ENCODE measurements at places on chromosomes 11 and 22.

DNA sequence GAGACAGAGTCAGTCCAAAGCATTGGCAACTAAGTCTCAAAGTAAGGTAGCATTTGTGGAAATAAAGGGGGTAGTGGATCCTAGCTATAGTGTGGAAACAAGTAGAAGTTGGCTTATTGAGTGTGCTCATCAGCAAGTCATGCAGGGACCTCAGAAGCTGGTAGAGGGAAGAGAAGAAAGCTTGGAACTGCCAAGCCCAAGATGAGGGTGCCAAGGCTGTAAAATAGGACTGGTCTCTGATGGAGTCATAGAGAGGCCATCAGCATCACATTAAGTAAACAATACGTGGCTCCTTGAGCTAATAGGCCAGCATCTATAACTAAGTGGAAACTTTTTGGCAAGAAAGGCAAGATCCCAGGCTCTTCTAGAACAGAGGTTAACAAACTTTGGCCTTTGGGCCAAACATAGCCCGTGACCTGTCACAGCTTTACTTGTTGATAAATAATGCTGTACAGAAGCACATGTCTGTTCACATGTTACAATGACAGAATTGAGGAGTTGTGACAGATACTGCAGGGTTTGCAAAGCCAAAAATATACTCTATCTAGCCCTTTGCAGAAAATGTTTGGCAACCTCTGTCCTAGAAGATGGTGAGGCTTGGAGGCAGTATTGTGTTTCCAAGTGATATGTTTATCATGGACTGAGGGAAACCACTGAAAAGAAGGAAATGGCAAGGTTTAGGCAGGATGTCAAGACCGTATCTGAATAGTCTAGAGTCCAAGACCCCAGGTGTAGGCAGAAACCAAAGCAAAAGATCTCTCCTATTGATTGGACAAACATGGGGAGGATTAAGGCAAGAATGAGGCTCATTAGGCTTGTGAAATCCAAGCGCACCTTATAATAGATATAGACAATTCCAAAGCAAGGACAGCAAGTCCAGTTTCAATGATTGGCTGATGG lies 62.5 kb upstream of the CD44 start:
- no peak for DNase-seq

DNA sequence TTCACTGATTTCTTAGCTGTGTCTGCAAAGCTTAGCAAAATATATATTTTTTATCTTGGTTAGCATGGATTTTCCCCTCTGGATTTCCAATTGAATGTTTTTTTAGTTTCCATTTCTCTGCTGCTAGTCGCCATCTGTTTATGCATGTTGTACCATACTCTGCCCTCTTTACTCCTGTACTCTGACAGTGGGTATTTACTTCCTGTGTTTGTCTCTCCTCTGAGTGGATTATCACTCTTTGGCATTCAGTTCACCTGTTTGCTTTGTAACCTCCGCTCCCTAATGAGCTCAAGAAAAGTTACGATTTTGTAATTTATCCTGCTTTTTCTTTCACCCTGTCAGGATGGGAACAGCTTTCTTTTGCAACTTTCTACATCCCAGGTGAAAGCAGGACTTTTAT lies 59.1 kb downstream of the PDHX start:
- DNase-seq, result no peak

GRCh38 chr11:62144641-62145255 lies 20.9 kb downstream of the INCENP start:
- DNase-seq, result no peak

- DNase-seq, result no peak
Observed at GRCh38 chr11:116421529-116422185, 351.1 kb downstream of the BUD13 start.

DNA sequence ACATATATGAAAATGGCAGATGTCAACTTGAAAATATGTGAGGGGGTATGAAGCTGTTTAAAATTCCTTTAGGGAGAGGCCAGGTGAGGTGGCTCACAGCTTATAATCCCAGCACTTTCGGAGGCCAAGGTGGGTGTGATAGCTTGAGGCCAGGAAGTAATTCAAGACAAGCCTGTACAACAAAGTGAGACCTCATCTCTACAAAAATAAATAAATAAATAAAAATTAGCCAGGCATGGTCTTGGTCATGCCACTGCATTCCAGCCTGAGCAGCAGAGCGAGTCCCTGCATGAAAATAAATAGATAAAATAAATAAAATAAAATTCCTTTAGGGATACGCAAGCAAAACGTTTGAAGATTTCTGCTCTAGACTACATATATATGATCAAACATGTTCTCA lies 38.1 kb upstream of the FAM181B start:
- no peak for DNase-seq

DNA sequence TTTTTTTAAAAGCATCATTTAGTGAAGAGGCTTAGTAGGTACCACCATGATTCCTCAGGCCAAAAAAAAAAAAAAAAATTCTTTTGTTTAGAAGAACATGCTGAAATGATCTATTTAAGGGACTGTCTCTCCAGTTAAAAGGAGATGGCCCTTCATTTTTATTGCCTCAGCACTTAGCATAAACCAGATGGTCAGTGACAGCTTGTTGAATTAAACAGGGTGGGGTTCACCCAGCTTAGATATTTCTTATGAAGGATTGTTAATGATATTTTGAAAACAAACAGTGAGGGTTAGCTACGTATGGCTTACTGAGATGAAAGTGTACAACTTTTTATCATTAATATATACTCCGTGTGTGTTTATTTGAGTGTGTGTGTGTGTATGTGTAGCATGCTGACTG lies 203.7 kb downstream of the FAM181B start:
- no peak for DNase-seq

- DNase-seq, result no peak
Observed at GRCh38 chr22:26409719-26410335, 19.2 kb upstream of the ASPHD2 start.

DNA sequence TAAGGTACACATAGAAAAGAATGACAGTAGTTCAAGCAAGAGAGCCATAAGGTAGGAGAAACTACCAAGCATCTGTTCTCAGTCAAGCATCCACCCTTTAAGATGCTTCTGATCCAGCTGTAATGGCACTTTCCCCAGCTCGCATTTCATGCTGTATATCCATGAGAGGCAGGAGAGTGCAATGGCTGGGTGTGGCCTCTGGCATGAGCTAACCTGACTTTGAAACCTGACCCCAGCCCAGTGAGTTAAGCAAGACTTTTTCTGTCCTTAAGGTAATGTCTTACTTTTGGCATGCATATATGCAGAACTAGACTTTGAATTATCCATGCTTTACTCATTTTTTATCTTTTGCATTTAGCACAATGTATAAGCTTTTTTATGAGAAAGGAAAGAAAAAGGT lies 79.8 kb upstream of the CNTN5 start:
- DNase-seq, result no peak

- DNase-seq, result no peak
Observed at GRCh38 chr11:102874852-102875251, at the start of gene MMP12. MMP12 (minus strand) TSS chr11:102874982; CDS start chr11:102874937, 45 bp downstream.

DNA sequence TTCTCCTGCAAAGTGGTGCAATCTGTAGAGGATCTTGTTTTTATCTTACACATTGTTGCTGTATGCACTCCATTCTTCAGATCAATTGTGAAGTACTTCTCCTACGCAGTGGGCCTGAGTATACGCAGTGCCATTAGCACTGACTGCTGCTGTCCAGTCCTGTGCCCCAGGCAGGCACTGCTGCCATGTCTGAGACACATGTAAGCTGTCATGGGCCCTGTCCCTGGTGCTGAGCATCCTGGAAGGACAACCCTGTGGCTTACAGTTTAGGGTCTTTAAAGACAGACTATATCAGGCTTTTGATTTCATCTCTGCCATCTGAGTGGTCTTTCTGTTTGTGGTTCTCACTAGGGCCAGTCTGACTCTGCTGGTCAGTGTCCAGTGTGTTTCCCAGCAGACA lies 44.8 kb upstream of the PTPN5 start:
- DNase-seq, result no peak

- DNase-seq, result no peak
Observed at GRCh38 chr11:113615773-113616172, 90.3 kb downstream of the TMPRSS5 start.

GRCh38 chr22:37239336-37240239 lies 4.5 kb downstream of the RAC2 start:
- DNase-seq, result no peak

GRCh38 chr11:60069450-60069849 lies 13.0 kb downstream of the MS4A3 start:
- DNase-seq, result no peak

DNA sequence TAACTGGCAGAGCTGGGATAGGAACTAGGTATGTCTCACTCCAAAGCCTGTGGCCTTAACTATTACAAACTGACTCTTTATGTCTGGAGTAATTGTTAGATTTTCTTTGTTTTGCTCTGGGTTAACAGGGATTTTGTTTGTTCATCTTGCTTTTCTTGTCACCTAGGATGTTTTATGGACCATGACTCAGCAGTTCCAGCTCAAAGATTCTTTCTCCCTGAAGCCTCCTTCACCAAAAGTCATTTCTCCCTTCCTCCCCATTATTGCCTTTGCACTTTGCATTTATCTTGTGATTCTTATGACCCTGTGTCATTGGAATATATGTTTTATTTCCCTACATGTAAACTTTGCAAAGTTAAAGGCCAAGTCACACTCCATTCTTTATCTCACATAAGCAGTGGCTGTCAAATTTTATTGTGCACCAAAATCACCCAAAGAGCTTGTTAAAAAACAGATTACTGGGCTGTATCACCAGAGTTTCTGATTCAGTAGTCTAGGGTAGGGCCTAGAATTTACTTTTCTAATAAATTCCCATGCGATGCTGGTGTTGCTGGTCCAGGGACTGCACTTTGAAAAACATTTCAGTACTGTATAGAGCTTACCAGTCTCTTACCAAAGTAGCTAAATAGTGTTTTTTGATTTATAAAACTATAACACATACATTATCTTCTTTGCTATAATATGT lies 327.7 kb downstream of the DLG2 start:
- DNase-seq, result no peak
